Activated T-helper 1 cell treated with anti-CD3 and anti-CD28 coated beads, Interleukin-2, amount 50 U/mL, for 16 hours (primary cell): ENCODE measurements at places on chromosomes 1 and 21.

DNA sequence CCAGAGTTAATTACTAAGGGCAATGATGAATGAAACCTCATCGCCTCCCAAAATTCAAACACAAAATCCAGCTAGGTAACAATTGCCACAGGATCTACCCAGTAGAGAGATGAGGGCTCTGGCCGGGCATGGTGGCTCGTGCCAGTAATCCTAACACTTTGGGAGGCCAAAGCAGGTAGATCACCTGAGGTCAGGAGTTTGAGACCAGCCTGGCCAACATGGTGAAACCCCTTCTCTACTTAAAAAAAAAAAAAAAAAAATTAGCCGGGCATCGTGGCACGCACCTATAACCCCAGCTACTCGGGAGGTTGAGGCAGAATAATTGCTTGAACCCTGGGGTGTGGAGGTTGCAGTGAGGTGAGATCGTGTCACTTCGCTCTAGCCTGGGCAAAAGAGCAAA, 15.8 kb downstream of the CD2 start:
- DNase-seq: no peak

DNA sequence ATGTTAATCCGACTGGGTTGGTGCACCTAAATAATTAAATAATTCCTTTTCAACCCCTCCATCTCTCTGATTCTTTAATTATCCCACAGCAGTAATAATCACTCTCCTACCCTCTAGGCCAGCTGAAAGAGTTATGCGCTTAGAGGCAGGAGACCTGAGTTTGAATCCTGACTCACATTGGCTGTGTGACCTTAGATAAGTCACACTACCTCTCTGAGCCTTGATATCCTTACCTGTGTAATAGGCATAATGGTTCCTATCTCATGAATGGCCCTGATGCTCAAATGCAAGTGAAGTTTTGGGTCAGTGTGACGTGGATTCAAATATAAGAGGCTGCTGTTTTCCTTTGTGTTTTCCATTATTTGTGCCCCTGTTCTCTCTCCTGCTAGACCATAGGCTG, 8.1 kb downstream of the MYOM3 start:
- DNase-seq: no peak

DNA sequence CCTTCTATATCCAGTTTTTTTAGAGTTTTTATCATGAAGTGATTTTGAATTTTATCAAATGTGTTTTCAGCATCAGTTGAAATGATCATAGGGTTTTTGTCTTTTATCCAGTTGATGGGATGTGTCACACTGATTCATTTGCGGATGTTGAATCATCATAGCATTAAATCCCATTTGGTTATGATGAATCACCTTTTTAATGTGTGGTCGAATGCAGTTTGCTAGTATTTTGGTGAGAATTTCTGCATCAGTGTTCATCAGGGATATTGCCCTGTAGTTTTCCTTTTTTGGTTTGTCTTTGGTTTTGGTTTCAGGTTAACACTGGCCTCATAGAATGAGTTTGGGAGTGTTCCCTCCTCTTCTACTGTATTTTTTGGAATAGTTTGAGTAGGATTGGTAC, 80.3 kb downstream of the DIRAS3 start:
- DNase-seq: no peak

GRCh38 chr1:184503221-184503749, 116.5 kb downstream of the C1orf21 start:
- no peak for DNase-seq

GRCh38 chr1:67833602-67833940, 304 bp upstream of the GNG12 start:
- DNase-seq: no peak
